WERI-Rb-1 (cell line): ENCODE measurements at places on chromosomes 16 and 17.

DNA sequence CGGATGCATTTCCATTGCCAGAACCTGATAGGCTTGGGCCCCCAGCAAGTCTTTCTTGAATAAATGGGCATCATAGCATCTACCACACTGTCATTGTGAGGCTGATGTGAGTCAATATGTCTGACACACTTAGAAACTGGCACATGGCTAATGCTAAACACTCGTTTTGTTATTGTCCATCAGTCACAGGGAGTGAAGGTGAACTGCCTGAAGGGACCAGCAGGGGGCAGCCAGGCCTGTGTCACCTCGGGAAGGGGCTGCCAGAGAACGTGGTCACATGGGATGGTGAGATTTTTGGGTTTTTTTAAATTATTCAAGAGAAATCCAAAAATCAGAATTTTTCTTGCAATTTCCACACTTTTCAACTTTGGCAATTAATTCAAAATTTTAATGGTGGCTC, 831 bp upstream of the RCVRN start:
- DNase-seq = peak; percentile 84

GRCh38 chr16:48176635-48177408, 21.0 kb upstream of the ABCC12 start:
- no peak for DNase-seq

DNA sequence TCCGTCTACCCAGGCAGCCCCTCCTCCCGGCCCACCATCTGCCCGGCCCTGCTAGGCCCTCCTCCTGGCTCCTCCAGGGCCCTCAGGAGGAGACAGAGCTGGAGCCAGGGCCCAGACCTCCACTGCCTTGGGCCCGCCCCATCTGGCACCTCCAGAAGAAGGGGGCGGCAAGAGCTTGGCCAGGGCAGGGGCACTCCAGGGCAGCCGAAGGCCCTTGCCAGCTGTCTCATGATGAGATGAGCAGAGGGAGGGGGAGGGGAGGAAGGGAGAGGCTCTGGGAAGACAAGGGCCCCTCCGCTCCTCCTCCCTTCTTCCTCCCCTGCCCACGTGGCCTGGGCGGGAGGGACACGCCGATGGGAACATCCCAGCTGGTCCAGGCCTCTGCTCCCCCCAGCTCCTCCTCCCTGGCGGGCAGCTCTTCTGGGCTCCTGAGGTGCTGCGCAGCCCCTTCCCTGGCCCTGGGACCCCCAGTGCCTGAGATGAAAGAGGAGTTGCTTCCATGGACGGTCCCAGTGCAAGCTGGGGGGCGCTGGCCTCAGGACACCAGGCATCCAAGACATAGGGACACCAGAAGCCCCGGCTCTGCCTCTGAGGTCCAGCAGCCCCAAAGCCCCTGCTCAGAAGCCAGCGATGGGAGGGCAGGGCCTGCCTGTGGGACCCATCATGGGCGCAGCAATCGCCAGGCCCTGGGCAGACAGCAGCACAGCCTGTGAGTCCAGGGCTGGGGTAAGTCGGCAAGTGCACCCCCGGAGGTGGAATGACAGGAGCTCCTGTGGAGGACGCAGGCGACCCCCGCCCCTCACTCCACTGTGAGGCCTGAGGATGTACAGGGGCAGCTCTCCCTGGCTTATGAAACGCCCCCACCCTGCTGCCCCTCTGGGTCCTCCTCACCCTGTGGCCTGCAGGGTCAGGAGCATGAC, 23.6 kb upstream of the ENPP7 start:
- DNase-seq = peak; percentile 100

DNA sequence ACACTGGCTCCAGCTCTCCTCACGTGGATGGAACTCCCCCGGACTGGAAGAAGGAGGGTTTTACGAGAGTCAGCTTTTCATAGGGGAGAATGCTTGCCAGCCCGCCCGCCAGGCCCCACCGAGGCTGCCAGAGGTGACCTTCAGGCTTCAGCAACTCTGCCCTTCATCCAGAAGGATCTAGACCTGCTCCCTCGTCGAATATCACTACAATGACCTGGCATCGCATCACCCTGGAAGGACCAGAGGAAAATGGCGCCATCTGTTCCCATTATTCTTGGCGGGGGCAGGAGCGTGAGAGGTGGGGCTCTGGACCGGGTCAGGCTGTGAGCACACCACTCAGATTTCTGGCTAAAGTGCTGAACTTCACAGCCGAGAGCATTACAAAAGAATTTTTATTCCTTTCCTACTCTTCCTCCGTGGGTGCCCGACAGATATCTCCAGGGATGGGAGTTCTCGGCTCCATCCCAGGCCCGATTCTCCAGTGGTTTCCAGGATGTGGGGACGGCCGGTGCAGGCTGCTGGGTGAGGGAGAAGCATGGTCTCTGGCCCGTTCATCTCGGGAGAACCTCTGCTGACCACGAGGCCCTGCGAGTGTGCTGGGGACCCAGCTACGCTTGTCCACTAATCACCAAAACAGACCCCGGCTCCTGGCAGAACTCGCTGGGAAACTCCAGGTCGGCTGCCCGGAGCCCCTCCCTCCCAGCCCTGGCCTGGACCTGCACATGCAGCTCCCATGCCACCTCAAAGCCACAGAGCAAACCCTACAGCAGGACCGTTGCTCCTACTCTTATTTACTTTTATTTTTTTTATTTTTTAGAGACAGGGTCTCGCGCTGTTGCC, 36.8 kb upstream of the ZNF469 start:
- no peak for DNase-seq

DNA sequence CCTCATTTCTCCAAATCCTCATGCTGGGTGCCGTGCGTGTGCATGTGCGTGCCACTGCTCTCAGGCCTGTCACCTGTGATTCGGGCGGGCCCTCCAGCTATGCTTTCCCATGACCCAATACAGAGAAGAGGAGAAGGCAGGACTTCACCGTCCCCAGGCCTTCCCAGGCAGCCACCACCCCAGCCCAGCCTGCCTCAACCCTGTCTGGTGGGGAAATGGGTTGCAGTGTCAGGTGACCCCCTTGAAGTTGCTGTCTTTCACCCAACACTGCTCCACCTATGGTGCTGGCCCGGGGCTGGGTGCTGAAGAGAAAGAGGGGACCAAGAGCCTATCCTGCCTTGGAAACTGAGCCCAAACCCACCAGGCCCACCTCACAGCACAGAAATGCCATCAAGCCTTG, 94.7 kb downstream of the GOSR1 start:
- no peak for DNase-seq

GRCh38 chr17:77153472-77153871, 12.7 kb downstream of the SEC14L1 start:
- DNase-seq = no peak

DNA sequence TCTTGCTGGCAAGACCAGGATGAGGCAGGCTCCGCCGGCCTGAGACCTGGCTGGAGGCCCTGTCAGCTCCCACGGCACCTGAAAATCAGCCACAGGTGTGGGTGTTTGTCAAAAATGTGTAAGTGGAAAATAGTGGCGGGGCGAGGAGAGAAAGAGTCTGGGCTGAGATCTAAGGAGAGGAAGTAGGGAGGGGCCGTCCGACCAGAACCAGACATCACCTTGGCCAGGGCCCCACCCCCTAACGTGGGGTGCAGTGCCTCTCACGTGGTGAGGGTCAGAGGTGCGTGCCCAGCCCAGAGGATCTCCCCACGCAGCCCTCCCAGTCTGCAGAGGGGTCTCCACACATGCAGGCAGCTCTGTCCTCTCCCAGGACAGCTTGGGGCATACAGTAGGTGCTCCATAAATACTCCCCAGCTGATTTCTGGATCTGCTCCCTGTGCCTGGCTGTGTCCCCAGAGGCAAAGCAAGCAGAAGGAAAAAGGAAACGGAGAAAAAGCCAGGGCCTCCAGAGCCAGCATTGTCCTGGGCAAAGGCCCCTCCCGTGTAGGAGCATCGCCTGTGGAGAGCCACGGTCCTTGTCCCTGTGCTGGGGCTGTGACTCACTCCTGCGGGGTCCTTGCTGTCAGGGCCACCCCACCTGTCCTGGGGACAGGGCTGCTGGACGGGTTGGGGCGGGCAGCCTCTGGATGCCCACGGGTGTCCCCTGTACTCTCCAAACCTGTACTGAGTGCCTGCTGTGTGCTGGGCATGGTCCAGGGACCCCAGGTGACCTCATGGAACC, 16.7 kb downstream of the ZFPM1 start:
- DNase-seq = no peak

GRCh38 chr17:50882851-50883250, 16.7 kb upstream of the TOB1 start:
- no peak for DNase-seq

DNA sequence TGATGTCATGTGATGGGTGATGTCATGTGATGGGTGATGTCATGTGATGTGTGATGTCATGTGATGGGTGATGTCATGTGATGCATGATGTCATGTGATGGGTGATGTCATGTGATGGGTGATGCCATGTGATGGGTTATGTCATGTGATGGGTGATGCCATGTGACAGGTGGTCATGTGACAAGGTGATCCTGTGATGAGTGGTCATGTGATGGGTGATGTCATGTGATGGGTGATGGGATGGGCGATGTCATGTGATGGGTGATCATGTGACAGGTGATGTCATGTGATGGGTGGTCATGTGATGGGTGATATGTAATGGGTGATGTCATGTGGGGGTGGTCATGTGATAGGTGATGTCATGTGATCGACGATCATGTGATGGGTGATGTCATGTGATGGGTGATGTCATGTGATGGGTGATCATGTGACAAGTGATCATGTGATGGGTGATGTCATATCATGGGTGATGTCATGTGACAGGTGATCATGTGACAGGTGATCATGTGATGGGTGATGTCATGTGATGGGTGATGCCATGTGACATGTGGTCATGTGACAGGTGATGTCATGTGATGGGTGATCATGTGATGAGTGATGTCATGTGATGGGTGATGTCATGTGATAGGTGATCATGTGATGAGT, 17.2 kb downstream of the CD300LB start:
- peak; percentile 28 for DNase-seq

DNA sequence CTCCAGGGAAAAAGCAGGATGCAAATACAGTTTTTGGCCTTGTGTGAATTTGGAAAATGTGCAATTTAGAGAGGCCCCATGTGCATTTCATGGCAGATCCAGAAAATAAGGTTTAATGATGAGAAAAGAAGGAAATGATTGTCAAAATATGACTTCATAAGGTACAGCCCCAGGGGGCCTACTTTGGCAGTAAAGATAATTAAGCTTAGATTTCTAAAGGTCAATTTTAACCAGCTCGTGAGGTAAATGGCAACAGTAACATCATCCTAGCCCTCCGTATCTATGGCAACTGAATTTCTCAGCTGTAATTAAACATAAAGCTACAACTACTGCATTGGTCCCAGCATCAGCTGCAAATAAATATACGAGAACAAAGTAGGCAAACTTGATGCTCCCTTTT, 30.0 kb upstream of the PRSS54 start:
- DNase-seq = no peak

- DNase-seq = no peak
These were observed 64.8 kb downstream of the CMIP start for GRCh38 chr16:81509404-81509803.

GRCh38 chr16:51382211-51382610, 231.1 kb upstream of the SALL1 start:
- no peak for DNase-seq

DNA sequence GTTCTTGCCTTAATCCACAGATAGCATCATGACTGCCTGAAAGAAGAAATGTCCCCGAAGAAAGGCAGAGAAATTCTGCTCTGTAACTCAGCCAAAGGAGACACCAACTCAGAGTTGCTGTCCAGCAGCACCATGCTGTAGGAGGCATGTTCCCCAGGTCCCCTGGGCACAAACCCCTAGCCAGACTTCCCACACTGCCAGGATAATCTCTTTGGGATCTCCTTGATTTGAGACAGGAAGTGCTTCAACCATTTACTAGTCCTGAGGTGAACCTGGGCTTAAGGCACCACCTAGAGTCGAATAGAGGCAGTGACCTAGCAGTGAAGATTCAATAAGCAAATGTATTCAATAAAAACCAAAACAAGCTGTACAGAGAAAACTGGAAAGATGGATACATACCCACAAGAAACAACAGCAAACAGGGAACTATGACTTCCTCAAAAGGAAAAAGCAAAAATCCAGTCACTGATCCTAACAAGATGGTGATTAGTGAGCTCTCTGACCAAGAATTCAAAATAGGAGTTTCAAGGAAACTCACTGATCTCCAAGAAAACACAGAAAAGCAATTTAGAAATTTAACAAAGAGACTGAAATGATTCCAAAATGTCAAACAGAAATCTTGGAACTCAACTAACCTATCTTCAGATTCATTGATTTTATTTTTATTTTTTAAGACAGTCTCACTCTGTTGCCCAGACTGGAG, 5.7 kb downstream of the OR4D2 start:
- DNase-seq = peak; percentile 82

DNA sequence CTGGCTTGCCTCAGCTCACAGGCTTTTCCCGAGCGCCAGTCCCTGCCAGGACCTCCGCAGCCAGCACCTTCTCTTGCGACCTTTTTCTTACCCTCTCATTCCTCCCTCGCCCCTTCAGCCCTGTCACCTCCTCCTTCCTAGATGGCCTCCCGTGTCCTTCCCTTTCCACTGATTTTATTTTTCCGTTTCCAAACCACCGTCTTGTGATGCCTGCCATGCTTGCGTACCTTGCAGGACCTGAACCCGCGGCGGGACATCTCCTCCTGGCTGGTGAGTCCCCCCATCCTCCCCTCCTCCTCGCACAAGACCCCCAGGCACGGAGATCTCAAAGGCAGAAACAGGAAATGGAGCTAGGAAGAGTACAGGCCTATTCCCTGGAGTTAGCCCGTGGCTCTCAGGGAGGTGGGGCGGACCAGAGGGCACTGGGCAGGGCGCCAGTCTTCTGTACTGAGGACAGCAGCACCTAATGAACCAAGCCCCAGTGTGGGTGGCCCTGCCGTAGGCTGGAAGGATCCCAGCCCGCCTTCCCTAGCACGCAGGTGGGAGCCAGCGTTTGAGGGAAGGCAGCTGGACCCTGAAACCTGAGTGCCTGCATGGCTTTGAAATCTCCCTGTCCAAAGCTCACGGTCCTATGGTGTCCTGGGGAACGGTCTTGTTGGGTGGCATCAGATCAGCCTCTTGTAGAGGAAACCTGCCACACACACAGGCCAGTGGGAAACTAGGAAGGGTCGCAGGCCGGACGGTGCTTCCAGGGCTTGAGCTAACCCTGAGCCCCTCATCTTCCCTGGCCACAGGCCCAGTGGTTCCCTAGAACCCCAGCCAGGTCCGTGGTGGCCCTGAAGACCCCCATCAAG, 612 bp downstream of the CISD3 start:
- DNase-seq = peak; percentile 29

- DNase-seq = no peak
These were observed 225.9 kb upstream of the XYLT1 start for GRCh38 chr16:17696616-17697015.

GRCh38 chr16:21590796-21591195, 8.6 kb upstream of the METTL9 start:
- DNase-seq = no peak

- no peak for DNase-seq
These were observed 7.7 kb upstream of the COL1A1 start for GRCh38 chr17:50209133-50209471.

DNA sequence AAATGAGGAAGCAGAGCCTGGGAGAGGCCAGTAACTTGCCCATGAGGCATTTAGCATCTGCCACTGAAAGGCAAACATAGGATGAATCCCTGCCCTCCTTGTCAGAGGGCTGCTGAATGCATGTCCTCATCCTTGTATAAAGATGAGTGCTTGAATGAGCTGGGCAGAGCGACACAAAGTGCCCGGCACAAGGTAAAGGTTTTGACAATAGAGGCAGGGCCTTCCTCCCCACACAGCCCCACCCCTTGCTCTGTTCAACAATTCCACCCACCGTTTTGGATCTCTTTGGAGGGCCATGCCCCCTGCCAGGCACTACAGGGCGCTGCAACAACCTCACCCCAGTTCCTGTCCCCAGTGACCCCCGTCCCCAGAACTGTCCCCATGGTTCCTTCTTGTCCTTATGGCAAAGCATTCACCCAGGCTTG, 1.4 kb upstream of the KRT19 start:
- no peak for DNase-seq

- DNase-seq = no peak
These were observed 444.6 kb downstream of the MAF start for GRCh38 chr16:79155904-79156303.
